ENCODE measurements at places on chromosomes 6 and 20.

DNA sequence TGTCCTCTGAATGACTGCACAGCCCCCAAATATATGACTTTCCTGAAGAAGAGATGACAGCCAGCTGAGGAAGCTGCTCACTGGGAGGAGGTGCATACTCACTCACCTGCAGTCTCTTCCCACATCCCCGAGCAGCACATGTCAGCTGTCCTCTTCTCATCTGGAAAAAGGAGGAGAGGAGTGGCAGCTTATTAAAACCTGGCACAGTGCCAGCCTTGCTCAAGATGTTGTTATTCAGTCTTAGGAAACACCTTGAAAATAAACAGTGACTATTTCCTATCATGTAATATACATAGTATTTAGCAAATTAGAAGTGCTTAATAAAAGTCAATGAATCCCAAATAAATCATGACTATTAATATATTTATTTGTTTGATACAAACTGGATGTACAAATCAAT is 232.9 kb downstream of the EPM2A start:
- DNase-seq = no peak

DNA sequence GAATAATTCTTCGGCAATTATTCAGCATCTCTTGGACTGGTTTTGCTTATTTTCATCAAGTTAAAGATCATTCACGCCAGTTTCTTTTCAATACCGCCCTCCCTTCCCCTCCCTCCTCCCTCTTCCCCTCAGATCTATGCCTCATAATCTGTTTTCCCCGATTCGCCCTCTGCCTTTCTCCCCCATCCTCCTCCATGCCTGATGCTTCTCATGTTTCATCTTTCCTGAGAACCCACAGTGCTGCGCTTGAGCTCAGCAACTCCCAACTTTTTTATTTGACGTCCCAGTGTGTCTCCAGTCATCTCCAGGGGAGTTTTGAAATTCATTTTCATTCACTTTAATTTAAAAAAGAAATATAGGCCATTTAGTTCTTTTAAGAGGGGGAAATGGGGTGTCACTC is 142.7 kb downstream of the PTPRT start:
- DNase-seq = no peak

DNA sequence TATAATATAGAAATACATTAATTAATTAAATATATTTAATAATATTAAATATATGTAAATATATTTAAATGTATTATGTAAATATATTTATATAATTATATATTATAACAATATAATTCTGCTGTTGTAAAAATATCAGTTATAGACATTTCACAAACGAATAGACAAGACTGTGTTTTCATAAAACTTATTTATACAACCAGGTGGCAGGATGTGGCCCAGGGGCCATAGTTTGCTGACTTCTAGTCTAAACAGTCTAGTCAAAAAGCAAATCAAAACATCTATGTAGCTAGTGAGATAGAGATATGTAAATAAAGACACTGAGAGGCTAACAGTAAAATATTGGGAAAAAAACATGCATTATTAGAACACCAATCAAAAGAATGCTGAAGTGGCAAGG is 136.4 kb downstream of the TBXT start:
- no peak for DNase-seq

DNA sequence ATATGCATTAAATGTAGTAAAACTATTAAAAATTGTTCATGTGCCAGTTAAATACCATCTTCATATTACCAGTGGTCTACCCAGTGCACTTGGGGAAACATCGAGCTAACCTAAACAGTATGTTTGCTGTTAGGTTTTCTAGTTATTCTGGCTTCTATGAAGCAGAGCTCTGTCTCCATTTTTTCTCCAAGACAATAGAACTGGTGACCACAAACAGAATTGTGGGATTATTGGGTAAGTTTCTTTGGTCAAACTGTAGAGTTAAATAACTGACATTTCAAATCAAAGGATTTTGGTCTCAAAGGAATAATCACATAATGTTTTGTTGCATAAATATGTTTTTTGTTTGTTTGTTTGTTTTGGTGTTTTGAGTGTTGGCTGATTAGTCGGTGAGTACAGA is 40.5 kb upstream of the EDN3 start:
- DNase-seq = no peak

- DNase-seq = no peak
These were observed 153.9 kb downstream of the UTRN start for GRCh38 chr6:144439016-144439415.

- no peak for DNase-seq
These were observed 866.1 kb upstream of the ADGRB3 start for GRCh38 chr6:67768972-67769371.

GRCh38 chr6:17224056-17224455 is 57.1 kb upstream of the RBM24 start:
- DNase-seq = no peak

- DNase-seq = no peak
These were observed 26.8 kb upstream of the DSN1 start for GRCh38 chr20:36800410-36800809.

All from stimulated activated CD8-positive, alpha-beta memory T cell treated with anti-CD3 and anti-CD28 coated beads, Interleukin-7, amount 100 ng/mL, for 4 hours (primary cell).